ENCODE measurements at places on chromosomes 12 and 14.
A peak's percentile ranks its signal among the peaks of the same experiment; 100 is the strongest.

GRCh38 chr14:20606190-20606901, 15.2 kb upstream of the RNASE12 start:
- DNase-seq, result peak; percentile 37

- no peak for DNase-seq
These were observed 194.2 kb downstream of the ADGRD1 start for GRCh38 chr12:131147894-131148293.

- DNase-seq, result no peak
These were observed 3.5 kb downstream of the PPM1H start for GRCh38 chr12:62931477-62931876.

- peak; percentile 48 for DNase-seq
These were observed 110.0 kb downstream of the EFCAB11 start for GRCh38 chr14:89844508-89844907.
